Muscle of leg (tissue), 16 donors: ENCODE measurements at places on chromosomes 16 and 17. TPM values are rescaled to one million over a fixed set of nuclear protein-coding genes. Genes with fewer than 3 reads are reported as not detected.

GRCh38 chr16:24508614-24509013 is 30.8 kb upstream of the RBBP6 start:
- H3K4me1 ChIP-seq: no peaks in the 10 kb centered on the region
- H3K4me3 ChIP-seq: no peak overlapping the region
- H3K27me3 ChIP-seq: peaks cover 2% of the 10 kb centered on the region
- no peak overlapping the region for H3K27ac ChIP-seq
- H3K36me3 ChIP-seq: no peaks in the 10 kb centered on the region
- DNase-seq: no peak

- peaks cover 76% of the 10 kb centered on the region for H3K4me1 ChIP-seq
- H3K36me3 ChIP-seq: peaks cover 26% of the 10 kb centered on the region
- no peak for DNase-seq
- H3K27me3 ChIP-seq: no peaks in the 10 kb centered on the region
- no peak overlapping the region for H3K27ac ChIP-seq
These were observed 68.3 kb downstream of the MPRIP start for GRCh38 chr17:17110520-17110919.

DNA sequence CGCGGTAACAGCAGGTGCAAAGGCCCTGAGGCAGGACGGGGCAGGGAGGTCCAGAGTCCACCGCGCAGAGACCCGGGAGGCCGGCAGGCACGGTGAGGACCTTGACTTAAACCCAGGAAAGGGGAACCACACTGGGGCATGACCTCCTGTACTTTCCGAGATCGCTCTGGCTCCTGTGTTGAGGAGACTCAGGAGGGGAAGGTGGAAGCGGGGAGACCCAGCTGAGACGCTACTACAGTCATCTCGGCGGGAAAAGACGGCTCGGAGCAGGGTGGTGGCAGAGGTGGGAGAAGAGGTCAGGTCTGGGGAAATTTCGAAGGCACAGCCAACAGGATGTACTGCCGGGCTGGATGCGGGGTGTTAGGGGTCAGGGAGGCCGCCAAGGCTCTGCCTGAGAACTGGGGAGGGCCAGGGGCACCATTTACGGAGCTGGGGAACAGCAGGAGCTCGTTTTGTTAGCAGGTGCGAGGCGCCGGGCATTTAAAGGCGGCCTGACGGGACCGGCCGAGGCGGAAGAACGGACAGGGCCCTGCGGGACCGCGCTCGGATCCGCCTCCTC is 22.3 kb downstream of the NPTX1 start:
- peak overlapping the region; percentile 77 for H3K4me3 ChIP-seq
- DNase-seq: peak; percentile 18
- peaks cover 69% of the 10 kb centered on the region for H3K4me1 ChIP-seq
- peak overlapping the region; percentile 91 for H3K27ac ChIP-seq
- H3K36me3 ChIP-seq: no peaks in the 10 kb centered on the region

GRCh38 chr16:2856061-2856670 is 1.8 kb downstream of the PRSS22 start:
- H3K4me1 ChIP-seq: no peaks in the 10 kb centered on the region
- peaks cover 56% of the 10 kb centered on the region for H3K27me3 ChIP-seq
- no peaks in the 10 kb centered on the region for H3K36me3 ChIP-seq
- H3K4me3 ChIP-seq: no peak overlapping the region
- DNase-seq: no peak

DNA sequence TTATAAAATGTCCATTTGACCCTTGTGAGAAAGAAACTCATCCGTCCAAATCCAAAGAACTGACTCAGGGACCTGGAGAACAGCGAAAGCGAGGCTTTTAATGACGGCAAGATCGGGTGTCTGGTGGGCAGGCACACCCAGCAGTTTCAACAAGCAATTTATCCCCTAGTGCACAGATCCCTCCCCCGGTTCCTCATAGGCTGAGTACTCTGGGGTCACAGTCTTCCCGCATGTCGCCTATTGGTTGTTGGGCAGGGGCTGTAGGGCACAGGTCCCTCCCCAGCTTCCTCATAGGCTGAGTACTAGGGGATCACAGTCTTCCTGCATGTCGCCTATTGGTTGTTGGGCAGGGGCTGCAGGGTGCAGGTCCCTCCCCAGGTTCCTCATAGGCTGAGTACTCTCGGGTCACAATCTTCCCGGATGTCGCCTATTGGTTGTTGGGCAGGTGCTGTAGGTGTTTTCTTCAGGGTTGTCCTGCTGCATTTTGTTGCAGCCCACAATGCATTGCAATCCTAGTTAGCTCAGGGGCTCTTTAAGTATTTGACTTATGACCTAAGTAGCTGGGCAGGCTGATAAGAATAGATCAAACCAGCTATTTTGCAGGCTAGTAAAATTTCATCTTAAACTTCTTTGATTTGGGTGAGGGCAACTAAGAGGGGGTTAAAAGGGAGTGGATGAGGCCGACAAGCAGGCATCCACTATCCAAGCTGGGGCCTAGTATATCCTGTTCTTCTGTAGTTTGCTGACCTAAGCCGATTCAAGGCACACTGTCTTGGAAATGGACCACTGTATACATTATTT is 3.6 kb upstream of the UTS2R start:
- H3K27me3 ChIP-seq: peaks cover 45% of the 10 kb centered on the region
- no peak overlapping the region for H3K27ac ChIP-seq
- DNase-seq: no peak
- H3K4me1 ChIP-seq: peaks cover 20% of the 10 kb centered on the region
- no peak overlapping the region for H3K4me3 ChIP-seq

GRCh38 chr17:16938496-16939207 is 33.3 kb downstream of the TNFRSF13B start:
- no peak overlapping the region for H3K27ac ChIP-seq
- H3K36me3 ChIP-seq: no peaks in the 10 kb centered on the region
- H3K4me1 ChIP-seq: peaks cover 22% of the 10 kb centered on the region

DNA sequence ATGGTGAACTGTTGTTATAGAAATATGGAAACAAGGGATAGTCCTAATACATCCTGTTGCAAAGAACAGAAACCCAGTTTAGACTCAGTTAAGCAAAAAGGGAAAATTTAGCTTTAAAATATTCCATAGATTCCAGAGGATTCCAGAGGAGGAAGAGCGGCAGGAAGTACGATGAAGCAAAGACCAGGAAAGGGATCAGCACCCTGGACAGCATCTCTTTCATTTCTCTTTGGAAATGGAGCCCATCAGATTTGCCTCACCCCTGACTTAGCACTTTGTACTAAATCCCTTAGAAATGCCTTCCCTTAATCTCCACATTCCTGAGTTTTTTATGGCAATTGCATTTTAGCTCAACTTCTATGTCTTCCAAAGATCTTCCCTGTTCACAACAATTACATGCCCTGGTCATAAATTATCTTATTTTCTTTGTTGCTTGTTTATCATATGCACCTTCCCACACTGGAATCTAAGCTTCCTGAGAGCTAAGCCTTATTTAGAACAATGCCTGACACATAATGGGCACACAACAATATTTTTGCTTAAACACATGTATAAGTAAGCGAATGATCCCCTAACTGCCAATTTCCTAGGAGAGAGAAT is 150.0 kb upstream of the RBFOX1 start:
- H3K4me3 ChIP-seq: no peak overlapping the region
- H3K36me3 ChIP-seq: no peaks in the 10 kb centered on the region
- peak; percentile 35 for DNase-seq
- H3K27ac ChIP-seq: no peak overlapping the region
- H3K4me1 ChIP-seq: no peaks in the 10 kb centered on the region
- H3K27me3 ChIP-seq: no peaks in the 10 kb centered on the region

DNA sequence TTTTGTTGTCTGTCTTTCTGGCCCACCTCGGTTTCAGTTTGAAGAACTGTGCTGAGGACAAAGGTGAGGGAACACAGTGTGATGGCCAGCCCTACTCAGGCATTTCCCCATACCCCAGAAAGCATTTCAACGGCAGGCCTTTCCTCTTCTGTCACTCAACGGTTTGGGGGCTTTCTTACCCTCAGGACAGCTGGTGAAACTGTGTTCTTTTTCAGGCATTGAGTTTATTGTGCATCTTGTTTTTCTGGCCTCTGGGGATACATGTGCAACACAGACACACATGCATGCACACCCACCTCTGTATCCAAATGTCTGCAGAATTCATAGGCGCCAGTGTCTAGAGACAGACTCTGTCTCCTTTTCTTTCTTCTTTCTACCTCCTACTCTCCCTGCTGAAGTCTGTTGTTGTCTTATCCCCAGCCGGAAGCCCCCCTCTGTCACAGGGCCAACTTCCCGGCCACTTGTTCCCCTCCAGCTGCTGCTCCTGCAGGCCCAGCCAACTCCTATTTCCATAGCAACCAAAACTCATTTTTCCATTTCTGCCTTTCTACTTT is 17.0 kb downstream of the CHD9 start:
- no peaks in the 10 kb centered on the region for H3K27me3 ChIP-seq
- H3K27ac ChIP-seq: peak overlapping the region; percentile 94
- DNase-seq: peak; percentile 99

GRCh38 chr17:66764506-66764905 is 70.4 kb upstream of the CACNG5 start:
- H3K4me3 ChIP-seq: no peak overlapping the region
- no peak overlapping the region for H3K27ac ChIP-seq
- no peaks in the 10 kb centered on the region for H3K27me3 ChIP-seq
- no peak for DNase-seq
- no peaks in the 10 kb centered on the region for H3K36me3 ChIP-seq

DNA sequence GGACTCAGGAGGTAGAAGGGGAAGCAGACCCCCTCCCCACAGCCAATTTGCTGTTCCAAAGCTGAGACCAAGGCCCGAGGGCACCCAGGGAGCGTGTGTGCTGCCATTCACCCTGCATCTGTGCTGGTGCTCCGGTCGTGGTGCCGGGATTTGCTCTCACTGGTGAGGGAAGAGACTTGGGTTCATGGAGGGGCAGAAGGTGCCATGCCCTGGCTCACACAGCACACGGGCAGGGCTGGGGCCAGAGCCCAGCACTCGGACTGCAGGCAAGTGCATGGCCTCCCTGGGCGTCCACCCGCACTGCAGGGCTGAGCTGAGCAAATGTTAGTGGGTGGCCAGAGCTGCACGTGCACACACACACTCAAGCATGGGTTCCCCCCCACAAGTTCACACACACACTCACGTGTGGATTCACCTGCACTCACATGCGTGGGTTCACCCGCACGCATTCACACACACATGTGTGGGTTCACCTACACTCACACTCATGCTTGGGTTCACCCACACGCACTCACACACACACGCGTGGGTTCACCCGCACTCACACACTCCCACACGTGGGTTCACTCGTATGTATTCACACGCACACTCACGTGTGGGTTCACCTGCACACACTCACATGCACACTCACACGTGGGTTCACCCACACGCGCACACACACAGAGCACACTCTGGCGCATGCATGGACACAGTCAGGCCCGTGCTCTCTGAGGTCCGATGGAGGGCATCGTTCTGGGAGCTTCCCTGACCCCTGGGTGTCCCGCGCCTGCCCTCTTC is 57.0 kb upstream of the CBFA2T3 start:
- no peak overlapping the region for H3K27ac ChIP-seq
- no peaks in the 10 kb centered on the region for H3K4me1 ChIP-seq
- H3K4me3 ChIP-seq: no peak overlapping the region
- H3K36me3 ChIP-seq: no peaks in the 10 kb centered on the region
- H3K27me3 ChIP-seq: peaks cover 26% of the 10 kb centered on the region

DNA sequence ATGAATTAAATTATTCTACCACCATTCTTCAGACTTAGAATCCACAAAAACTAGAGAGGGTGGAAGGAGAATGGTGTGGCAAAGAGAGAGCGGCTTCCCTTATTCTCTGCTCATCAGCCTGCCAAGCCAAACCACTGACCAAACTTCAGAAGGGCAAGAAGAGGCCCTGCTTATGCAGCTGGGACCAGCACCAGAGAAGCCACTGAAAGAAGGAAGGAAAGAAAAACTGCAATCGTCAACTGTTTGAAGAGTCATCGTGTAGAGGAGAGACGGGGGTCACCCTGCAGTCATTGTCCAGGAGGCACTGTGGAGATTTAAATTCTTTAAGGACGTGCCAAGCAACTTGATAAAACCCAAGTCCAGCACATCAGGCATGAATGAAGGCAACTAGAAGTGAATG is 15.6 kb downstream of the PMP22 start:
- no peaks in the 10 kb centered on the region for H3K27me3 ChIP-seq
- no peak overlapping the region for H3K4me3 ChIP-seq
- H3K27ac ChIP-seq: peak overlapping the region; percentile 20
- H3K36me3 ChIP-seq: peaks cover 80% of the 10 kb centered on the region
- H3K4me1 ChIP-seq: peaks cover 22% of the 10 kb centered on the region
- DNase-seq: peak; percentile 51

GRCh38 chr16:7419441-7419840 is 86.8 kb downstream of the RBFOX1 start:
- H3K27ac ChIP-seq: no peak overlapping the region
- H3K4me1 ChIP-seq: no peaks in the 10 kb centered on the region
- DNase-seq: no peak
- no peaks in the 10 kb centered on the region for H3K36me3 ChIP-seq

- peaks cover 27% of the 10 kb centered on the region for H3K27me3 ChIP-seq
- H3K36me3 ChIP-seq: no peaks in the 10 kb centered on the region
- no peak overlapping the region for H3K27ac ChIP-seq
- no peak overlapping the region for H3K4me3 ChIP-seq
These were observed 1.7 kb upstream of the GJD3 start for GRCh38 chr17:40366076-40366860.

GRCh38 chr17:49764559-49765180 is 739 bp upstream of the FAM117A start:
- H3K27me3 ChIP-seq: peaks cover 2% of the 10 kb centered on the region
- peak overlapping the region; percentile 81 for H3K4me3 ChIP-seq
- H3K27ac ChIP-seq: no peak overlapping the region
- H3K36me3 ChIP-seq: no peaks in the 10 kb centered on the region

GRCh38 chr17:78082988-78083387 is 45.6 kb downstream of the TMC6 start:
- no peaks in the 10 kb centered on the region for H3K27me3 ChIP-seq
- peak; percentile 53 for DNase-seq
- H3K4me1 ChIP-seq: peaks cover 15% of the 10 kb centered on the region
- H3K36me3 ChIP-seq: peaks cover 42% of the 10 kb centered on the region

- H3K27me3 ChIP-seq: no peaks in the 10 kb centered on the region
- no peak overlapping the region for H3K4me3 ChIP-seq
- no peak overlapping the region for H3K27ac ChIP-seq
- H3K36me3 ChIP-seq: no peaks in the 10 kb centered on the region
- H3K4me1 ChIP-seq: peaks cover 2% of the 10 kb centered on the region
- no peak for DNase-seq
These were observed 22.3 kb downstream of the MYH11 start for GRCh38 chr16:15834502-15834901.

- peak; percentile 83 for DNase-seq
- H3K27ac ChIP-seq: no peak overlapping the region
- no peaks in the 10 kb centered on the region for H3K36me3 ChIP-seq
These were observed 8.7 kb upstream of the KAT7 start for GRCh38 chr17:49779739-49780231.

The C1QTNF8 gene
- not detected for polyA plus RNA-seq

The ST6GALNAC2 gene
- polyA plus RNA-seq: 4.1 TPM

The BRICD5 gene
- 11.0 TPM for polyA plus RNA-seq

The ALOX12 gene
- polyA plus RNA-seq: 0.69 TPM

The TP53TG3 gene
- polyA plus RNA-seq: 0.65 TPM

The CTRL gene
- 3.9 TPM for polyA plus RNA-seq

The EPN3 gene
- polyA plus RNA-seq: 0.67 TPM

The HOXB8 gene
- 0.30 TPM for polyA plus RNA-seq

The ITGB3 gene
- 13.0 TPM for polyA plus RNA-seq

The MYH11 gene
- polyA plus RNA-seq: 27.7 TPM

The ETV4 gene
- 7.5 TPM for polyA plus RNA-seq

The IRX5 gene
- 0.59 TPM for polyA plus RNA-seq

The SLC2A4 gene
- 24.6 TPM for polyA plus RNA-seq
